Fibroblast of skin of back (primary cell): ENCODE measurements at places on chromosomes 5 and 9.

DNA sequence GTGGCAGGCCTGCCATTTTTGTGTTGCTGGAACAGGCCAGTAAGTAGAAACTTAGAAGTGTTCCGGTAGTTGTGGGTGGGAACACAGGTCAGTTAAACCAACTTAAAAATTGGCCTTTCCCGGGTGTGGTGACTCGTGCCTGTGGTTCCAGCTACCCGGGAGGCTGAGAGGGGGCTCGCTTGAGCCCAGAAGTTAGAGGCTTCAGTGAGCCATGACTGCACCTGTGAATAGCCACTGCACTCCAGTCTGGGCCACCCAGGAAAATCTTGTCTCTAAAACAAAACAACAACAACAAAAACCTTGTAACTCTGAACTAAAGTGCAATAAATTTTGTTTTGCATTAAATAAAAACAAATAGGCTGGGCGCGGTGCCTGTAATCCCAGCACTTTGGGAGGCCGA lies 1.4 kb upstream of the NHP2 start:
- no peak for DNase-seq

GRCh38 chr9:126965541-126966428 lies 51.2 kb downstream of the RALGPS1 start:
- peak; percentile 47 for DNase-seq

- DNase-seq = no peak
Observed at GRCh38 chr5:8136271-8136670, 267.3 kb downstream of the MTRR start.

DNA sequence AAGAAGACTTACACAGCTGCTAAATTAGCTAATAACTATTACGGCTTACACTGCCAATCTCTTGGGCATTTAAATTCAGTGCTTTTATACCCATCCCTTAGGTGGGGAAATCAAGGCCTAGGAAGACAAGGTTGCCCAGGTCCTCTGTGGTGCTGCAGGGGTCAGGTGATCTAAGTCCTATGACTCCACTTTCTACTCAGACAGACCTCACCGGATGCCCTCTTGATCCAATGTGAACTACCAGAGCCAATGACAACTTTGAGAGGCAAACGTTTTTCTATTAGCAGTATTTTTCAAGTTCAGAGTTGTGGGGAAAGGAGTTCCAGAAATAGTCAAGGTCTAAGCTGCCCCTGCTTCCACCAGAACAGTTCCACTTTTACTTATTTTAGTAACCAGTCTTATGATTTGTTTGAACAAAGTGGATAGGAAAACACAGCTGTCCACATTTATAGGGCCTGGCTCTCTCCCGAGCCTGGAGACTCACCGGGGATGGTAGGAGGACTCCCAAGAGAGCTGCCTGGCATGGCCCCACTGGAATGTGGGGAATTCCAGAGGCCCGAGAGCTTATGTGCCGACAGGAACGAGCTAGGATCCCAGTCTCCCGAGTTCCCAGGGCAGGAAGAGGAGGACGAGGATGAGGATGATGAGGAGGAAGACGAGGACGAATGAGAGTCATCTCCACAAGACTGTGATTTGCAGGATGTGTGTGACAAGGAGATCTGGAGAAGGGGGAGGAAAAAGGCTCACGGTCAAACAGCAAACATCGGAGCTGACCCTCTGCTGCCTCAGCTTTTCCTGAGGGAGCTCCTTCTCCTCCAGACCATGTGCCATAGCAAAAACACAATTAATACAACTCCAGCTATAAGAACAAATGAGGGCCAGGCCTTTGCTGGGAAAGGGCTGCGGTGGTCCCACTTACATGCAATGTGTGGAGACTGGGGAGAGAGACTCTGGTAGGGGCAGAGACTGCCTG lies 16.7 kb downstream of the FAM193B start:
- DNase-seq = peak; percentile 96

DNA sequence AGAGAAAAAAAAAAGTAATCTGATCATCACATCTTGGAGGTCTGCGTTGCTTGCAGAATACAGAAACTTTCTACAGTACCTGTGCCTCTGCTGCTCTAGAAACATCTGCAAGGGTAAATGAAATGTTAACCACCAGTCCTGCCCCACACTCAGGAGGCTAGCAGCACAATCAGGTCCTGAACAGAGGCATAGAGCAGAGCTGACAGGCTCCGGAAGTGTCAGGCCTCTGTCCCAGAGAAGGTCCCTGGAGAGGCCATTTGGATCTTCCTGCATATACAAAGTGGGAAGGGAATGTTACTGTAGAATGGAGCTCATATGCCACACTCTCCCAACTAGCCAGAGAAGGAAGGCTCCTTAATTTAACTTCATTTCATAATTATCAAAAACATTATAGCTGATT lies 7.2 kb downstream of the NRG2 start:
- DNase-seq = no peak

DNA sequence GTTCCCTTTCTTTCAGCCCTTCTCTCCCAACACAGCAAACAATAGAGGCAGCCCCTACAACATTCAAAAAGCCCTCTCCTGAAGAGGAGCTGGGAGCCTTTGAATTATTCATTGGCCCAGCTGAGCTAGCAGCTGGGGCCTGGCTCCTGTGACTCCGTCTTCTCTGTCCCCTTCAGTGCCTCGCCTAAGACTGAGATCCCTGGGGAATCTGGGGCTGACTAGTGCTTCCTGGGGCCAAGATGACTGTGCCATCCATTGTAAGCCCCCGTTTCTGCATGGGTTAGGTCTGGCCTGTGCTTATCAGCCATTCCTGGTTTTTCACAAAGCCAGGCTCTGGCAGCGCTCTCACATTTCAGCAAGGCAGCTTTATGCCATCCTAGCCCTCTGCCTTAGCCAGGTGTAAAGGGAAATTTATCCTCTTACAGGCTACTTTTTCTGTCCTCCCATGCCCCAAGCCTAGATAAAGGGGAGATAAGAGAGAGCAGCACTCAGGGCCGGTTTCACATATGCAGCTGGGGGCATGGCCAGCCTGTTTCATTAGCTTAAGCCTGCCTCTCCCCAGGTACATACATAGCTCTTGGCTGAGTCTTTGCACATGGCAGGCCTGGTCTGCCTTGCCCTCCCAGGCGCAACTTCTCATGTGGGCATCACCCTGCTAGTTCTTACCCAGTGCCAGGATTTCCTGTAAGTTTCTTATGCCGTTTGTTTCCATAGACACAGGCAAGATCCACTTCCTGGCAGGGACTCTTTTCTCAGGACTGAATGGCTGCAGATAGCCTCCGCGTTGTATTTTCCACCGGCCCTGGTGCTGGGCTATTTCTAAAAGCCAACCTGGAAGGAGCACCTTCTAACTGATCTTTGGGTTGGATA lies 15.8 kb downstream of the PTPA start:
- peak; percentile 59 for DNase-seq

DNA sequence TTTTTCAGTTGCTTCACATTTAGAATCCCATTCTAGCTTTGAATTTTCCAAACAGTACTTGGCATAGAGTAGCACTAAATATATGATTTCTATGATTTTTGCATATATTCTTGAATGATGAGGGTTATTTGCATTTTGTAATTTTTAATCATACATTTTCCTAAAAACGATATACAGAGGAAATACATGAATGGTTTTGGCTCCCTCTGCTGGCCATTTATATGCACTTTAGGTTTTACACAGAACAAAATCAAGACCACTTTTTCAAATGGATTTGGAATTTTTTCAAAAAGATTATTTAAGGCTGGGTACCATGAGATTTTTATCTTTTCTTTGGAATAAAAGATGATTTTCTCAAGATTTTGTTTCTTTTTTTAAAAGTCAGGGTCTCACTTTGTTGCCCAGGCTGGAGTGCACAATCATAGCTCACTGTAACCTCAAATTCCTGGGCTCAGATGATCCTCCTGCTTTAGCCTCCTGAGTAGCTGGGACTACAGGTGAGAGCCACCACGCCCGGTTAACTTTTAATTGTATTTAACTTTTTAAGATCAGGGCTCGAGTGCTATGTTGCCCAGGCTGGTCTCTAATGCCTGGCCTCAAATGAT lies 16.7 kb upstream of the COMMD10 start:
- DNase-seq = peak; percentile 56

DNA sequence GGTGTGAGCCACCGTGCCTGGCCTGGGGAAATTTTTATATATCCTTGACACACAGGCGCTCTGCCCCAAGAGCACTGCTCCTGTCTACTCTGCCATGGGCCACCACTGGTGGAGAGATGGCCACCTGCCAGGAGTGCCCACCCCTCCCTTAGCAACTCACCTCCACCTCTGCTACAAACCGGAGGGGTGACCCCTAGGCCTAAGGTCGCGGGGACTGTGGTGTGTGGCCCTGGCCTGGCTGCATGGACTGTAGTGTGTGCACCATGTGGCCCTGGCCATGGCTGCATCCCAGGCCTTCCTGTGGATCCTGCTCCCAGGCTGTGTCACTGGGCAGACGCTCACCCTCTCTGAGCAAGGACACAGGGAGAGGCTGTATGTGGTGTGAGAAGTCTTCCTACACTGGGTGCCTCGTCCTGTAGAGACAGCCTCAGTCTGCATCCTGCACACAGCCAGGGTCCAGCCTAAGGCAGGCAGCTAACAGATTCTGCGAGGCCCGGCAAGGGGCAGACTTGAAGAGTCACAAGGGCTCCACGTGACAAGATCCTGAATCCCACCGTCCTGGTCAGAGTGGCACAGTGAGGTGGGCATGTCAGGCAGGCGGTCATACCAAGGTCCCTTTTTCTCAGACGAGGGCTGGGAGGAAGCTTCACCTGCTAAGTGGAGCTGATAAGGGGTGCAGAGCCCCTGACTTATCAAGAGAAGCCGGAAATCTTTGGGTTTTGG lies 10.3 kb downstream of the NINJ1 start:
- no peak for DNase-seq

- DNase-seq = no peak
Observed at GRCh38 chr9:134423166-134423565, 96.9 kb downstream of the RXRA start.

- no peak for DNase-seq
Observed at GRCh38 chr9:126999315-127000068, 84.9 kb downstream of the RALGPS1 start.

DNA sequence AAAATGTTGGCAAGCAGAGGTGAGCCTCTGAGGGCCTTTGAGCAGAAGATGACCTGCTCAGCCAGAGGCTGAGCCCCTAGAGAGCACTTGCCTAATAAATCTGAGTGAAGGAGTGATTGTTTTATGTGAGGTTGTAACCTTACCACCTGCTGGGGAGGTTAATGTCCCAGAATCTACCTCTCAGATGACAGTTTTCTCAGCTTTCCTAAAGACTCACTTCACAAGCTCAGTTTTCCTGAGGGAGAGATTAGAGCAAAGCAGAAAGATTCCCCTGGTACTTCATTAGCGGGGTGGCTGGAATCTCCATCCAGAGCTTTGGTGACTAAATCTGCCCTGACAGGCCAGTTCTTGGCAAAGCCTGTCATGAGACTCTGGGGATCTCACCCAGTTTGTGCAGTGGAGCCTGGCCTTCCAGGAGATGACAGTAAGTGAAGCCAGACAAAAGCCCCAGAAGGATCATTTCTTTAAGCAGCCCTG lies 48.8 kb upstream of the GALNT10 start:
- no peak for DNase-seq

DNA sequence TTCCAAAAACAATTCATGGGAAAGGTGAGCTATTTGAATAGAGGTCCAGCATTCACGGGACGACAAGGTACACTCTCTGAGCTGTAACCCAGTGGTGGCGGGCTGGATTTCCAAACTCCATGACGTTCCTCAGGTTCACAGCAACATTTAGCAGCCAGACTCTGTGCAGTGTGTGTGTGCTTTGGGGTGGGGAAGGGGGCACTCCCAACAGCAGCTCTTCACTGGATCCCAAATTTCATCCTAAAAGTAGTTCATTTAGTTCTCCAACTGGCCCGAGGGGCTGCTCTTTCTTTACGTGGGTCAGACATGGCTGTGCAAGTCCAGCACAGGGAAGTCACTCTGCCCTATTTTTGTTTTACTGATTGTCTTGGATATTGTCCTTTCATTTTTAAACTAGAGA lies 98.0 kb upstream of the IRX2 start:
- DNase-seq = no peak

GRCh38 chr5:109529520-109529919 lies 119.7 kb upstream of the PJA2 start:
- DNase-seq = peak; percentile 11

GRCh38 chr9:38269775-38270174 lies 122.7 kb upstream of the ALDH1B1 start:
- DNase-seq = no peak

DNA sequence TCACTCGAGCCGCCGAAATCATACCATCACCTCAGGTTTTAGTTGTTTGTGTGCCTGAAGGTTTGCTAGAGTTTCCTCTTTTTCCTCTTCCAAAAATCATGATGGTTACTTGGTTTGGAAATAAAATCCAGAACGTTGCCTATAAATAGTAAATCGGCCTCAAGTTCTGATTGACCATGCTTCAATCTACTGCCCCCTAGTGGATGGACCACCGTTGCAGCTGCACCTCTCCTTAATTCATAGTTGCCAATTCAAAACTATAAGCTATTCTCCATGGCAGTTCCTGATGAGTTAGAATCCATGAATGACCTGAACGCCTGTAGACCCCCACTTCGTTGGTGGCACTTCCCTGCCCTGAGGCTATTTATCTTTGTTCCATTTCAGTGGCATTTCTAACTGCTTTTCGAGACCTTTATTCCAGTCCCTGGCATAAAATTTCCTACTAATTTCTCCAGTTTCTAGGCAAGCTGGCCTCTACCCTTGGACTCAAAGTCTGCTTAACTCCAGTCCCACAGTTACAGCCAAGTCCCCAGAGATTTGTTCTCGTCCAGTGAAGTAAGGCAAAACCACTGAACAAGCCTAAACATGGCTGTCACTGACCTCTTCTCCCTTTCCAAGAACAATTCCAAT lies 422.6 kb downstream of the EFNA5 start:
- DNase-seq = peak; percentile 26

DNA sequence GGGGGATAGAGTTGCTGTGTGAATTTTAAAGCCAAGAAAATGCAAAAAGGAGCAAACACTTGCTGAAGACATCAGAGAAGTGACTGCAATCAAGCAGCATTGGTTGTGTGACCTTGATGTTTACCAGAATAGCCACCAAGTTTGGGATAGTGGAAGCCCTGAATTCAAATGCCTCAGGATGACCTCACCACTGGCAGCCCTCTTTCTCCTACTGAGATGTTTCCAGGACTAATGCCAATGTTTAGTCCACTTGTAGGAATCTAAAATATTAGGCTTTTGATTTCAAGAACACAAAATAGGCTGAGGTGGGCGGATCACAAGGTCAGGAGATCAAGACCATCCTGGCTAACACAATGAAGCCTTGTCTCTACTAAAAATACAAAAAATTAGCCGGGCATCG lies 112.2 kb upstream of the NUDT12 start:
- peak; percentile 29 for DNase-seq
